ENCODE measurements at places on chromosomes 6 and 20. TPM values are rescaled to one million over a fixed set of nuclear protein-coding genes. Genes with fewer than 3 reads are reported as not detected.

DNA sequence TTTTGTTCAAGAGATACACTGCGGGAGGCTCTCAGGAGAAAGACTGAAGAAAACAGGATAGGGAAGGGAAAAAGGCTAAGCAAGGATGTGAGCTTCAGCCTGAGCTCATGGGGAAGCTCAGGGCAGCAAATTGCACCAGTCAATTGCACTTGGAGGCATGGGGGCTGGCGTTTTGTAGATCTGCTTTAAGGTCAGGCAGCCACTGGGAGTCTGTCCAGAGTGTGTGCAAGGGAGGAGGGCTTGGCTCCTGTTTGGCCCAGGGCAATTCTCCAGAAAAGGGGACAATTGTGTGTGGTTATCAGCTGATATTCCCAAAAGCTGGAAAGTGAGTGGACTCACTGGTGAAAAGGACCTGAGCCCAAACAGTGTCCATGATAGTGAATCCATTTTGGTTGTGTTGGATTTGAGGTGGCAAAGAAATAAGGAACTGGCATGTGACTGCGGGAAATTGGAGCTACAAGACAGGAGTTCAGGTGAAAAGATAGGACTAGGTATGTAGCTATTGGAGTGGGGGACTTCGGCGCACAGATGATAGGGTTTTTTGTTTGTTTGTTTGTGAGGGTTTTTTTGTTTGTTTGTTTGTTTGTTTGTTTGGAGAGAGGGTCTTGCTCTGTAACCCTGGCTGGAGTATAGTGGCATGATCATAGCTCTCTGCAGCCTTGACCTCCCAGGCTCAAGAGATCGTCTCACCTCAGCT lies 22.3 kb upstream of the IER3 start:
- no peak for DNase-seq

DNA sequence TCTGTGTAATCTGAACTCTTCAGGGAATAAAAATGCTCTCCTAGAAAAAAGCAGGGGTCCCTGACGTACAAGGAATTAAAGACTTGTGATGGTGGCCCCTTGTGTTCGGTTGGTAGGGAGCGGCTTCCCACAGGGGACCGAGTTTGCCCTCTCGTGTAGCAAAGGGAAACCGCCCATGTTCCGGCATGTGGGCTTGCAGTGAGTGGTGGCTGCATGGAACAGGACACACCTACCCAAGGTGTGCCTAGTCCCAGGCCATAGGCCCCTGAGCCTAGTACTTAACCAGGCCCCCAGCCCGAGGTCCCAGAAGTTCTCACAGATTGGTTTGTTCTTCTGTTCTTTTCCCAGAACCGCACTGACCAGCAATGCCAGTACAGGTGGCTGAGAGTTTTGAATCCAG lies 15.5 kb downstream of the MYBL2 start:
- DNase-seq = no peak

Gene SYNE1
- 105 TPM for polyA plus RNA-seq

DNA sequence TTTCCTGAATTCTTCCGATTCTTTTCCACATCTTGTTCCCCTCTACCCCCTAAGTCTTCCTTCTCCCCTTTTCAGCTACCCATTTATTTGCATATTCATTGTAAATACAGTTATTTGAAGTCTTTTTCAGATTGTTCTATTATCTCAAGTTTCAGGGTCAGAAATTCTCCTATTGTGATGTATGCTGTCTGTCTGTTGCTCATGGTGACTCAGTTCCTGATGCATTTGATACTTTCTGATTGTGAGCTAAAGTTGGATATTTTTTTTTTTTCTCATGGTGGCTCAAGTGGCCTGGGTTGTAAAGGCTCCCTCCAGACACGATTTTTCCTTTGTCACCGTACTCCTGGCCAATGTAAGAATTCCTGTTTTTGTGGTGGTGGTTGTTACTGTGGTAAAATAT lies 4.9 kb upstream of the PI16 start:
- DNase-seq = no peak

Gene CD109
- 15.2 TPM for polyA plus RNA-seq

DNA sequence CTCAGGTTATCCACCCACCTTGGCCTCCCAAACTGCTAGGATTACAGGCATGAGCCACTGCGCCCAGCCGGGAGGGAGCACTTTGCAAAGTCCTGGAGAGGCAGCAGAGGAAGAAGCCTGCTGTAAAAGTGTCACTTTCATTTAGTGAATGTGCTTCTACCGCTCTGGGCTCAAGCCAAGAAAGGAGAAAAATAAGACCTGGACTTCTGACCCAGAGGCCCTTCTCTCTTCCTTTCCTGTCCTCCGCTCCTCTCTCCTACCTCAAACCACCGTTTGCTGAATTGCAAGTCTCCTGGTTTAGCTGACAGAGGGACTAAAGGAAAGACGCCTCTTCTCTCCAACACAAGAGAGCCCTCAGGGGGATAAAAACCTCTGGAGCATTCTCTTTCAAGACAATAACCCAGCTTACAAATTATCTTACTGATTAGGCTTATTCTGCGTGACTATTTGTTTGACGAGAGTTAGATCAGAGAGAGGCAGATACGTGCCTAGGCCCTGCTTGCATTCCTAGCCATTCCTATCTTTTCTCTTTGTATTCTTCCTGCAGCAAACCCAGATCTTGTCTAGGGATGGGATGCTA lies 84.2 kb upstream of the SLC22A23 start:
- peak; percentile 33 for DNase-seq
